Esophagus squamous epithelium (tissue), 5 donors: ENCODE measurements at places on chromosomes 4 and X.

DNA sequence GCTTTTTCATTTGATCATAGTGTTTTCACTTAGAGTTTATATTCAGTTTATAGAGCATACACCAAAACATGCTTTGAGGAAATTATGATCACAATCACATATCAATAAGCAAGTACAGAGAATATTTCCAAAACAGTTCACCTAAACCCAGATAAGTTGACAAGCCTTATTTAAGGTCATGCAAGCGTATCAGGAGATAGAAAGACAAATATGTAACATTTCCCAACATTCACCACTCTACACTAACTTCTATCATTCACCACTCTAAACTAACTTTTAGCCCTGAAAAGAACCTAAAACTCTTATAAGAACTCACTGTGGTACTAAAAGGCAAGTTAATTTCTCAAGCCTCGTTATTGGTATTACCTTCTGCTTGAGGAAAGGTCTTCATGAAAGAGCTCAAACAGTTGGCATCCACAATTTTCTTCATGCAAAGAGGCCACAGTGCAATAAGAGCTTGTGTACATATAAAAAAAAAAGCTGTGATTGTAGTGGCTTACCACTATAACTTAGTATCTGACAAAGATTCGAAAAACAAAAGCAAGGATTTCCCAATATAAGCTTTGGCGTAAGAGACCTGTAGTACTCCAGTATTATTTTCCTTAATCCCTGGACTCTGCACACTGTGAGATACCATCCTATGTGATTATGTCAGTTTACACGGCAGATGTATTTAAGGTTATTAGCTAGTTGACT lies 903.3 kb downstream of the STIM2 start:
- no peak for DNase-seq

GRCh38 chrX:13535376-13536165 lies 33.8 kb upstream of the EGFL6 start:
- no peak for DNase-seq

DNA sequence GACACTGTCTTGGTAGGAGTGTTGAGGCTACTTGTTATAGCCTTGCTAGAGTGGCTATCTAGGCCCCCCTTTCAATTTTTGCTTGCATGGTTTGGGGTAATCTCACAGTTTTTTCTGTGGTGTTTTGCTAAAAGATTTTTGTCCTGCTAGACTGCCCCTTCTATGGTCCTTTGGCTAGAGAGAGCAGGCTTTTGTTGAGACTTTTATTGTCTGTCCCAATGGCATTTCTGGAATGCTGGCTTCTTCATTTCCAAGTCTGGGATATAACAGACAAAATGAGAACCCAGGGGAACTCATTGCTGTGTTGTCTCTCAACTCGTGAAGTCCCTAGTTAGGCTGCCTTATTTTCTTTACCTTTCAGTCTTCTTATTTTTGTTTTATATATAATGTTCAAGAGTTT lies 160.2 kb upstream of the ZC4H2 start:
- no peak for DNase-seq

DNA sequence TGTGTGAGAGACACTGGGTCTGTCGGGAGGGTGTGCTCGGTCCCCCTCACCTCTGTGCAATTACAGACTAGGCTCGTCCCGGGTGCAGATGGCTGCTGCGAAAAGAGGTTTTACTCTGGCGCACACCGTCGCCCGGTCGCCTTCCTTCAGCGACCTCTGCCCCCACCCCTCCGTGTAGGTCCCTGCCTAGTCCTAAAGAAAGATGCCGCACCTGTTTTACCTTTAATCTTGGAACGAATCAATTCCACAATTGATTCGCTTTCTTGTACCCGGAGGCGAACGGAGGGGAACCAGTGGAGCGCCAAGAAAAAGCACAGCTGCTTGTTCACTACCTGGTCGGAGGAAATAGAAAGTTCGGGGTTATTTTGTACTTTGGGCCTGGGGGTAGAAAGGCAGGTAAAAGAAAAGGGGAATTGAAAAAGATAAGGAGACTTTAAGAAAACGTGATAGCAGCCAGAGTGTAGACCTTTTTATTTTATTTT lies 1.2 kb downstream of the NPNT start:
- no peak for DNase-seq

GRCh38 chrX:19748896-19749680 lies 138.3 kb downstream of the SH3KBP1 start:
- DNase-seq, result no peak

DNA sequence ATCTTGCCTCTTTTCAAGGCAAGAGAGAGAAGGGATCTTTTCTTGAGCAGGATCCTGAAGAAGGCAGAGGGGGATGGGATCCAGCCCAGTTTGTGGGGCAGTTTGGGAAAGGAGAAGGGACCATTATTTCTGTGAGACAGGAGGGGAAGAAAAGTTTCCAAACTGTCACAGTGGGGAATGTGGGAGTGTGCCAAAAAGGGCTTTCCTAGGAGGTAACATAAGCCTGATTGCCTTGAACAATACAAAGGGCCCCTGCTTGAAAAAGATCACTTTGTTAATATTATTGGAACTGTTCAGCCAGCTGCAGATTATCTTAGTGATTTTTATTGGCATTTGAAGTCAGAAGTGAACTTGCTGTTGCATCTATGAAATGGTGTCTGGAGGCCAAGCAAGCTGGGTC lies 55.2 kb downstream of the MTM1 start:
- no peak for DNase-seq

GRCh38 chr4:89496851-89497250 lies 189.3 kb upstream of the GPRIN3 start:
- no peak for DNase-seq

GRCh38 chrX:50736656-50737055 lies 77.3 kb downstream of the SHROOM4 start:
- DNase-seq, result no peak

DNA sequence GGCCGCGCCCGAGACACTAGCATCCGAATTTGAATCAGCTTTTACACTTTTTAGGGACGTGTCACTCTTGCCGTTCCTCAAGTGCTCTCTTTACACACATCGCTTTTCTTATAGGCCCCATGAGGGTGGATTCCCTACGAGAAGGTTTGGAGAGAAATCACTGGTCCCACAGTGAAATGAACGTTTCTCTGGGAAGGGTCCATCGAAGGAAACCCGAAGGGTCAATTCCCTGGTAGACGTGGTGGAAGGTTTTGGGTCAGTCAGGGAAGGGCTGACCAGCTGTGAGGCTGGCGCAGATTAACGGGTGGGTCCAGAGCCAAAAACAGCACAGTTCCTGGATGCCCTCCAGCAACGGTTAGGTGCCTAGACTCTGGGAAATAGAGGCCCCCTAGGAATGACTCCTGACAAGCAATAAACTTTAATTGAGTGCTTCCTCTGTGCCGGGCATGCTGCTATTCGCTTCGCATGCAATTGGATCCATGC lies 35.9 kb downstream of the ETDC start:
- DNase-seq, result no peak

GRCh38 chr4:147968641-147969040 lies 236.8 kb downstream of the ARHGAP10 start:
- no peak for DNase-seq
